RWPE2 (cell line): ENCODE measurements at places on chromosomes 2 and 18.

GRCh38 chr2:134771313-134771801 is 52.6 kb upstream of the TMEM163 start:
- H3K27me3 ChIP-seq, result no peaks in the 10 kb centered on the region
- DNase-seq, result no peak
- H3K36me3 ChIP-seq, result no peaks in the 10 kb centered on the region
- no peak overlapping the region for H3K27ac ChIP-seq

GRCh38 chr2:233433029-233433428 is 78.7 kb downstream of the DGKD start:
- no peak for DNase-seq
- H3K4me1 ChIP-seq, result peaks cover 15% of the 10 kb centered on the region
- no peaks in the 10 kb centered on the region for H3K27me3 ChIP-seq
- H3K27ac ChIP-seq, result no peak overlapping the region

- H3K4me1 ChIP-seq, result peaks cover 25% of the 10 kb centered on the region
- peak overlapping the region; percentile 85 for H3K27ac ChIP-seq
- peaks cover 73% of the 10 kb centered on the region for H3K36me3 ChIP-seq
- no peak for DNase-seq
- no peaks in the 10 kb centered on the region for H3K27me3 ChIP-seq
- H3K4me3 ChIP-seq, result peak overlapping the region; percentile 72
These were observed 438 bp downstream of the HSPE1 start for GRCh38 chr2:197500503-197501131.

DNA sequence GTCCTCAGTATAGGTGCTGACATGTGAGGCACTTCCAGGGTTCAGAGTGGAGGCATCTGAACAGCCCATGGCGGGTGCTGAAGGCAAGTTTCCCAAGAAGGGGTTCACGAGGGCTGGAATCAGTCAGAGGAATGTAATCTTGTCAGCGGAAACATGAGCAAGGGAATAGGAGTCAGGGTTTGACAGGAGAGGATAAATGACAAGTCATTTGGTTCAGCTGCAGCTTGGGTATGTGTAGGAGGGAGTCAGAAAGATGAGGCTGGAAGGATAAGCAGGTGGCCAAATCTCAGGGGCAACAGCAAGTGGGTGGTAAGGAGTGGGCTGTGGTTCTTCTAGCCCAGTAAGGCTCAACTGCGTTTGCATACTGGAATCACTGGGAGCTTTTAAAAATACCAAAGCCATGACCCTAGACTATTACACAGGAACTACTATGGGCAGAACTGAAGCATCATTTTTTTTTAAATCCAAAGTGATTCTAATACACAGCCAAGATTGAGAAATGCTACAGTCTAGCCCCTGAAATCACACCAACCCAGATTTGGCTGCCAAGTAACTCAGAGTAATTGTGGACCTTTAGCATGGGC is 41.8 kb upstream of the NAB1 start:
- no peaks in the 10 kb centered on the region for H3K27me3 ChIP-seq
- H3K4me1 ChIP-seq, result peaks cover 58% of the 10 kb centered on the region
- DNase-seq, result no peak
